ENCODE measurements at places on chromosomes 16 and 17. TPM values are rescaled to one million over a fixed set of nuclear protein-coding genes. Genes with fewer than 3 reads are reported as not detected.

- DNase-seq = no peak
These were observed 699.2 kb upstream of the RBFOX1 start for GRCh38 chr16:6633456-6633855.

- no peak for DNase-seq
These were observed 2.1 kb downstream of the CCL4L2 start for GRCh38 chr17:36212966-36213365.

DNA sequence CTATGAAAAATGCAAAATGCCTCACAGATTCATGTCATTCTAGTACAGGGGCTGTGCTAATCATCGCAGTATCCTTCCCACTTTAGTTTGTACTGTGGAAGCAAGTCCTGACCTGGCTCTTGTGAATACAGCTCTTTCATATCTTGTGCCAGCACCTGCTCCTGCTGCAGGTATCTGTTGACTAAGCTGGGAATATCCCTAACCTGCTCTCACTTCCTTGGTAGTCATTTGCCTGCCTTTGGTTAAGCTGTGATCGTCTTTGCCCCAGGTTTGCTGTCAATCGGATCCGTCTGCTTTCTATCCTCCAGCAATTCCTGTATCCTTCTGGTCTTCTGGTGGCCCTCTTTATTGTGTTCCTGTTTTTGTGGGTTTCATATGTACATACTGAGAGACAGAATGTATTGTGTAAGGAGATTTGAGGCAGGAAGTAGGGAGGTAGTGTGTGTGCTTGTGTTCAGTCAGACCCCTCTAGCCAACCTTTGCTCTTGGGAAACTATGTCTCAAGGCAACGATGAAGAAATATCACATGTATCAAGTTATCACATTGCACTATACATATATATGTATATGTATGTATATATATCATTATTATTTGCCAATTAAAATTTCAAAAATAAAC lies 7.7 kb upstream of the GINS3 start:
- no peak for DNase-seq

TBC1D3H gene
- not detected for total RNA-seq

Measured in breast epithelium (tissue), 4 donors.